Testis (tissue), 5 donors: ENCODE measurements at places on chromosomes 2 and 18.

DNA sequence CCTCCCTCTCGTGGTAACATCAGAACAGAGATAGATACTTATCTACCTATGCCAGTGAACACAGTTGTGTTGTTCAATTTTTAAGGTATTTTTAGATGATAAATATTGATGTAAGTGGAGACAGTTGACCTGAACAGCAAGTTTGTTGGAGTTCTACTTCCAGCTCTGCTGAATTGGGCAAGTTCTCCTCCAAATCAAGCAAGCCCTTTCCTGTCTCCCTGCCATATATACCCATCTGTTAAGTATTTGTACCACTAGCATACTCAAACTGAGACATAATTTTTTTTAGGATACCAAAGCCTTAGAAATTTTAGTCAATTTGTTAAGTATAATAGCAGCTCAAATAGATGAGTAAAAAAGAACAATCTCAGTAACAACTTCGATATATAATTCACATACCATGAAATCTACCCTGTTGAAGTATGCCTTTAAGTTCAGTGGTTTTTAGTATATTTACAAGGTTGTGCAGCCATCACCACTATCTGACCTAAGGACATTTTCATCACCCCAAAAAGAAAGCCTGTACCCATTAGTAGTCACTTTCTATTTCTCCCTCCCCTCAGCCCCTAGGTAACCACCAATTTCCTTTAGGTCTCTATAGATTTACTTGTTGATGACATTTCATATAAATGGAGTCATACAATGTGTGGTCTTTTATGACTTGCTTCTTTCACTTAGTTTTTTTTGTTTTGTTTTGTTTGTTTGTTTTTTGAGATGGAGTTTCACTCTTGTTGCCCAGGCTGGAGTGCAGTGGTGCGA is 61.8 kb downstream of the COX7A2L start:
- no peak overlapping the region for H3K27ac ChIP-seq
- no peaks in the 10 kb centered on the region for H3K27me3 ChIP-seq
- DNase-seq = no peak
- H3K4me3 ChIP-seq = no peak overlapping the region
- H3K4me1 ChIP-seq = no peaks in the 10 kb centered on the region

DNA sequence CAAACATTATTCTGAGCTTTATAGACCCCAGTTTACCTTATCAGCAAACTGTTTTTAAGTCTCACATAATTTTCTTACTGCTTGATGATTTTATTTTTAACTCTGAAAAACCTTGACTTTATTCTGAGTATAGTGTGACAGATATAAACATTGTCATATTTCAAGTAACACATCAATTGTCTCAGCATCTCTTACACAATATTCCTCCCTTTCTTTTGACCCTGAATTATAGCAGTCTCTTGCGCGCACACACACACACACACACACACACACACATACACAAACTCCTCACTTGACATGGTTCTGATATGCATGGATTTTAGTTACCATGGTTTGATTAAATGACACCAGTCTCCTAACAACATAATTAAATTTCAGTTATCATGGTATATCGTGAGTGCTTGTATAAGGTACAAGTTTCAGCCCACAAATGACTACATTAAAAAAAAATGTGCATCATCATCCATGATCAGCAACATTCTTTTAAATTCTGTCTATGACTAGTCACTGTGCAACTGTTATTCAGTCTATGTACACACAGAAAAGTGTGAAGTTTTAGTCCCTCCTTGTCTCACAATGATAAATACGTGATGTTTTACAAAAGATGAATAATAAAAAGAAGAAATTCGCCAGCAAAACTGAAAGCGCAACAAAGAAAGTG is 39.5 kb upstream of the TACR1 start:
- DNase-seq = no peak
- H3K36me3 ChIP-seq = no peaks in the 10 kb centered on the region
- no peak overlapping the region for H3K4me3 ChIP-seq
- no peaks in the 10 kb centered on the region for H3K27me3 ChIP-seq
- no peak overlapping the region for H3K27ac ChIP-seq

GRCh38 chr18:33495278-33495677 is 54.8 kb upstream of the CCDC178 start:
- H3K4me1 ChIP-seq = no peaks in the 10 kb centered on the region
- DNase-seq = peak; percentile 45
- no peaks in the 10 kb centered on the region for H3K36me3 ChIP-seq
- no peaks in the 10 kb centered on the region for H3K27me3 ChIP-seq
- no peak overlapping the region for H3K27ac ChIP-seq
- no peak overlapping the region for H3K4me3 ChIP-seq

GRCh38 chr2:200613692-200614091 is 27.9 kb downstream of the AOX1 start:
- no peaks in the 10 kb centered on the region for H3K36me3 ChIP-seq
- no peak for DNase-seq
- no peak overlapping the region for H3K27ac ChIP-seq
- no peaks in the 10 kb centered on the region for H3K27me3 ChIP-seq
- H3K4me1 ChIP-seq = no peaks in the 10 kb centered on the region

DNA sequence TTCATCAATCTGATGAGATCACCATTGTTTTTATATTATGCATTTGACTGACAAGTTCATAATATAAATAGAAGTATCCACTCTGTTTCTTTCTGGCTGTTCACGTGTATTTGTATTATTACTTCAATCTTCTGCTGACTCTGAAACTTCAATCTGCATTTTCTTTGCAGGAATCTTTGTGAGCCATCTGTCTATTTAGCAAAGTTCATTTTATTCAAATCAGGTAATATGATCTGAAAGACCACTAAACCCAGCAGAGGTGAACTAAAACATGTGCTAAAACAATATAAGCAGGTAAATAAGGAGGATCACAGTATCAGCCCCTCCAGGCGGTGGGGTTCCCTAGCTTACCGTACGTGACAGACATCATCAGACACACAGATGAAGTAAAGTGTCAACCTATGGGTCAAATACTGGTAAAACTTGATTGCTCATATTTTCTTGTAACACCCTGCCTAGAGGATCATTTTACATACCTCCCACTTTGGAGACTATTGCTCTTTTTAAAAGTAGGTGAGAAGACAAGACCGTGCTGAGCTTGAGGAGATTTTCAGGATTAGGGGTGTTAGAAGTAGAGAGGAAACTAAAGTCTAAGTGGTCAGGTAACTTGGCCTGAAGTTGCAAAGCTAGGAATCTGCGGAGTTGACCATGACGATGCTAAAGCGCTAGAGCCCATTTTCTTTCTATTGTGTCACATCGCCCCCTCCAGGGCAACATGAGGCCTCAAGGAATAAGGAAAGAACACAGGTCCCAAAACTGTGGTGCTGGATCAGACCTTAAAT is 9.0 kb downstream of the DTNB start:
- H3K36me3 ChIP-seq = no peaks in the 10 kb centered on the region
- H3K4me1 ChIP-seq = no peaks in the 10 kb centered on the region
- peak; percentile 78 for DNase-seq
- no peak overlapping the region for H3K27ac ChIP-seq

GRCh38 chr18:12703664-12704063 is 822 bp downstream of the PSMG2 start:
- peak overlapping the region; percentile 99 for H3K27ac ChIP-seq
- DNase-seq = no peak
- no peaks in the 10 kb centered on the region for H3K36me3 ChIP-seq
- peak overlapping the region; percentile 96 for H3K4me3 ChIP-seq
- no peaks in the 10 kb centered on the region for H3K27me3 ChIP-seq
- H3K4me1 ChIP-seq = peaks cover 18% of the 10 kb centered on the region

DNA sequence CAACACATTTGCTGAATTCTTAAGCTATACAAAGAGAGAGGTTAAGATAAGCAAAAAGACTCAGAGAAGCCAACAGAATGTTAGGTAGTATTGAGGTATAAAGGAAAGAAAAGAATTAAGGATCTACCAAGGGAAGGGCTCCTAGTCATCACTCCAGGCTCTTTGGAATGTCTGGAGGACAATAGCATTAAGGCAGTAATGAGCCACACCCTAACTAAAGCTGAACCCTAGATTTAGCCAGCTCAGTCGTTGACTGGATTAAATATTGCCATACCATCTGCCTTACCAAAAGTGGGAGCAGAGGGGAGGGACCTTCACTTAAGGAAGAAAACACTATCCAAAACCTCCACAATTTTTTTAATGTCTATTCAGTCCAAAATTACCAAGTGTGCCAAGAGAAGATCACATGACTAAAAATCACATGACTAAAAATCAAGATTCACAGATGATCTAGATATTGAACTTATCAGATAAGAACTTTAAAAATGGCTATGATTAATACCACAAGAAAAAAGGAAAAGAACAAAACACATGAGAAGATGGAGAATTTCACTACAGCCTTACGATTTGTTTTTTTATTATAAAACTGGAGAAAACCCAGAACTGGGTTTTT is 59.7 kb downstream of the EXOC6B start:
- H3K27ac ChIP-seq = no peak overlapping the region
- no peaks in the 10 kb centered on the region for H3K36me3 ChIP-seq
- H3K4me3 ChIP-seq = no peak overlapping the region
- no peaks in the 10 kb centered on the region for H3K27me3 ChIP-seq

DNA sequence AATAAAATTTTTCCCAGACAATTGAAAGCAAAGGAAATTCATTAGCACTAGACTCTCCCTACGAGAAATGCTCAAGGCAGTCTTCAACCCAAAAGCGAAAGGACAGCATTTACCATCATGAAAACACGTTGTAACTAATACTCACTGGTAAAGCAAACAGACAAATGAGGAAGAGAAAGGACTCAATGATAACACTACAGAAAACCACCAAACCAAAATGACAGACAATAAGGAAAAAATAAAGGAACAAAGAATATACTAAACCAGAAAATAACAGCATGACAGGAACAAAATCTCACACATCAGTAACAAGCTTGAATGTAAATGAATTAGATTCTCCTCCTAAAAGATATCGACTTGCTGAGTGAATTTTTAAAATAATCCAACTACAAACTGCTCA is 190.7 kb downstream of the NOL4 start:
- H3K36me3 ChIP-seq = no peaks in the 10 kb centered on the region
- H3K27ac ChIP-seq = no peak overlapping the region
- H3K4me3 ChIP-seq = no peak overlapping the region

DNA sequence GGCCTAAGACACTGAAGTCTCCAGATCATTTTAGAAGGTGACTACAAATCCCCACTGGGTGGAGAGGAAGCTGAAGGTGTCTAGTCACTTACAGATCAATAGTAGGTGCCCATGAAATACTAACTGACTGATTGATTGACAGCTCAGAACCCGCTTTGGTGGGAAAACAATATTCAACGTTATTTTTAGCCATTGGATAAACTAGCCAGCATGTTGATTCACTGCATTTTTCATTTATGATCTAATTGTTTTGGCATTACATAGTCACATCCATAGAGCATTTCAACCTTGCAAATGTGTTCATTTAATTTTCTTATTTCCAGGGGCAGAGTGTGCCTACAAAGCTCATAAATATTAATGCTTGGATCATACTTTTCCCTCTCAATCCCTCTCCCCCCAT is 162.3 kb downstream of the MREG start:
- H3K27ac ChIP-seq = no peak overlapping the region
- H3K4me3 ChIP-seq = no peak overlapping the region
- peaks cover 9% of the 10 kb centered on the region for H3K4me1 ChIP-seq
- H3K27me3 ChIP-seq = no peaks in the 10 kb centered on the region

DNA sequence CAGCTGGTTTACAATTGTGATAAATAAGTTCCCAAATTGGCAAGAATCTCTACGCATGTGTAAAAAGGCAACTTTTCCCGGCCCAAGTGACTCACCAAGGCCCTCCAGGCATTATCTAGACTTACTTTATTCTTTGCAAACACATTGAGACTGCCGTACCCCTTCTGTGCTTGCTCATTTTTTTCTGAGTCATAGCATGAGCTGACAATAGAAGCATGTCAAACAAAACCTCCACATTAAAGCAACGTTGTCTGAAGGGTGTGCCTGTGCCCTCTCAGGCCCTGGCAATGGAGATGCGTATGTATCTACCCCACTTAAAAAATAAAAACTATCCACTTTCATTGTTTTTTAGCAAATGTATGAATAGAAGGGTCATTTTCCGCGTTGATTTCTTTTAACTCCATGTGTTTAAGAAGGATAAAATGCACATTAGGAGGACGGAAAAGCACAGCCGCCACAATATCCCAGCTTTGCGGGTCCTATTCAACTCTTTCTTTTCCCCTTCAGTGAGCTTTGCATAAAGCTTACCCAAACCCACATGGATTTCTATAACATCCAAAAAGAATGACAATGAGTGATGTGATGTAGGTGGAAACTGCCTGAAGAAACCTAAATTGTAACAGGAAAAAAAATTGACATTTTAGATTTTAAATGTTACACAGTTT is 298.2 kb downstream of the CDCA7 start:
- no peak for DNase-seq
- H3K4me3 ChIP-seq = no peak overlapping the region
- H3K4me1 ChIP-seq = no peaks in the 10 kb centered on the region
- no peak overlapping the region for H3K27ac ChIP-seq

- no peak overlapping the region for H3K27ac ChIP-seq
- peaks cover 15% of the 10 kb centered on the region for H3K4me1 ChIP-seq
- no peak overlapping the region for H3K4me3 ChIP-seq
- no peaks in the 10 kb centered on the region for H3K36me3 ChIP-seq
- no peaks in the 10 kb centered on the region for H3K27me3 ChIP-seq
- DNase-seq = no peak
Observed at GRCh38 chr18:9021458-9021857, 81.0 kb upstream of the NDUFV2 start.

- no peaks in the 10 kb centered on the region for H3K27me3 ChIP-seq
- DNase-seq = no peak
- H3K4me1 ChIP-seq = peaks cover 24% of the 10 kb centered on the region
- H3K27ac ChIP-seq = no peak overlapping the region
Observed at GRCh38 chr2:65277791-65278483, 50.3 kb downstream of the ACTR2 start.

GRCh38 chr2:133342286-133343017 is 225.8 kb downstream of the NCKAP5 start:
- no peaks in the 10 kb centered on the region for H3K27me3 ChIP-seq
- no peaks in the 10 kb centered on the region for H3K4me1 ChIP-seq
- H3K36me3 ChIP-seq = no peaks in the 10 kb centered on the region

- peaks cover 31% of the 10 kb centered on the region for H3K4me1 ChIP-seq
- DNase-seq = peak; percentile 57
- H3K4me3 ChIP-seq = no peak overlapping the region
Observed at GRCh38 chr2:54497763-54498680, 41.9 kb downstream of the SPTBN1 start.

GRCh38 chr18:36692921-36693332 is 135.9 kb downstream of the TPGS2 start:
- no peaks in the 10 kb centered on the region for H3K4me1 ChIP-seq
- H3K27ac ChIP-seq = no peak overlapping the region
- no peak overlapping the region for H3K4me3 ChIP-seq
- no peak for DNase-seq

GRCh38 chr18:77170890-77171410 is 38.4 kb upstream of the MBP start:
- H3K4me3 ChIP-seq = no peak overlapping the region
- H3K36me3 ChIP-seq = no peaks in the 10 kb centered on the region
- no peak for DNase-seq
- no peaks in the 10 kb centered on the region for H3K4me1 ChIP-seq

DNA sequence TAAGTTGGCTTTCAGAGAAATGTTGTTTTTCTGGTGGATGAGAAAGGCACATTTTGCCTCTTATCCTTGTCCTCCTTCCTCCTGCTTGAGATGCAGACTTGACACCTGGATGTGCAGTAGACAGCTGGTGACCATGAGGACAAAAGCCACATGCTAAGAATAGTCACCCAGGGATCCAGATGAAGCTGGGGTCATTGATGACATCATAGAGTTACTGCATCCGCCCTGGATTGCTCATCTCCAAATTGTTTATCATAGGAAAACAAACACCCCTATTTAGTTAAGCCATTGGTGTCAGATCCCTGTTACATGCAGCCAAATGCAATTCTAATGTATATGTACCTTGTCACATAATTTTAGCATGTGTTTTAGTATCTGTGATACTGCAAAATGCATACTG is 16.3 kb upstream of the SLC1A4 start:
- no peak overlapping the region for H3K27ac ChIP-seq
- no peaks in the 10 kb centered on the region for H3K4me1 ChIP-seq
- no peak for DNase-seq
- no peaks in the 10 kb centered on the region for H3K27me3 ChIP-seq
